GM04503 (cell line): ENCODE measurements at places on chromosomes 3 and 15.

DNA sequence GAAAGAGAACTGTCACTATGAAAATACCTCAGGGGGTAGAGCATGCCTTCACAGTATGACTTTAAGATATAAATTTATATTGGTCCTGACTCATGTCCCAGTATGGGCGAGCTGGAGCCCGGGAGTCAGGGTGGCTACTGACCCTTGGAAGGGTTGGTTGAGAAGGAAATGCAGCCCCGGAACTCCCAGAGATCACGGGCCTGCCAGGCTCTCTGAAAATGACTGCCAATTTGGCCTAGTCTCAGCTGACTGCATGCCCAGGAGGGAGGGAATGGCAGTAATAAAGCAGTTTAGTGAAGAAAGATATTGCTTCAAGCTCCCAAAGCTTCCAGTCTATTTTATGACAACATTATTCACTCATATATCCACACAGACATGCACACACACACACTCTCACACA lies 299.0 kb downstream of the NR2F2 start:
- DNase-seq, result no peak

DNA sequence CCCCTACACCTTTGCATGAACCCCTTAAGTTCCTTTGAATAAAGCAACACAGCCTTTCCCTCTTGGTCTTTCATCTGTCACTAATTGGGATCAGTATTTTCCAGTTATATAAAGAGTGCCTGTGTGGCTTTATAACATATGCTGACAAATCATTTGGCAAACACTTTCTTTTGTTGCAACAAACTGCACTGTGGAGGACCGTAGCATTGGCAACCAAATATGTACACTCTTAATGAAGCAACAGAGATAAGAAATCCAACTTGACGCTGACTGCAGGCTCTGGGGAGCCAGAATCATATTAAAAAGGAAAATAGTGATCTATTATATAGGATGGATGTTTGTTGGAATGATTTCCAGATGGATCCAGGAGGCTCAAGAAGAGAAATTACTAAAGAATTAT lies 120.1 kb upstream of the PRICKLE2 start:
- peak; percentile 90 for DNase-seq

GRCh38 chr15:40926659-40927494 lies 2.3 kb upstream of the DLL4 start:
- DNase-seq, result no peak

DNA sequence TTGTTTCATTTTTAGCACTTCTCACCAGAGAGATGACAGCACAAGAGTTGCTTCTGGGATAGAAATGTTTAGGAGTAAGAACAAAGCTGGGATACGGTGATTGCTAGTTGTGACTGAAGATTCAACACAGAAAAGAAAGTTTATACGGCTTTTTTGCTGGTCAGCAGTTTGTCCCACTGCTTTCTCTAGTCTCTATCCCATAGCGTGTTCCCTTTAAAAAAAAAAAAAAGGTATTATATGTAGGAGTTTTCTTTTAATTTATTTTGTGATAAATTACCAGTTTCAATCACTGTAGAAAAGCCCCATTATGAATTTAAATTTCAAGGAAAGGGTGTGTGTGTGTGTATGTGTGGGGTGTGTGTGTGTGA lies 48.0 kb downstream of the PGPEP1L start:
- no peak for DNase-seq

DNA sequence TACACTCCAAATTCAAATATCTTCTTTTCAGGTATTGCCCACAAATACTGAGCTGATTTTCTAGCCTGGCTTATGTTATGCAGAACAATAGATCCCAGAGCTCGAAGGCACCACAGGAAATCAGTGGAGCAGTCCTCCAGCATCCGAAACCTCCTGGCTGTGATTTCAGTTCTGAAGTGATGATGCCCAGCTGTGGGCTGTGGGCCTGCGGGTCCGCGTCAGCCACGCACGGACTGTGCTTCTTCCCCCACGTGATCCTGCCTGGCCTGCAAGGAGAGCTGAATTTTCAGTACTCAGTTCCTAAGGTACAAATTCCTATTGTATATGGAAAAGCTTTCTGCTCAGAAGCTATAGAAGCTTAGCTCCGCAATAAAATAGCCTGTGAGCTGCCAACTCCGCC lies 96.2 kb downstream of the OCA2 start:
- DNase-seq, result no peak

DNA sequence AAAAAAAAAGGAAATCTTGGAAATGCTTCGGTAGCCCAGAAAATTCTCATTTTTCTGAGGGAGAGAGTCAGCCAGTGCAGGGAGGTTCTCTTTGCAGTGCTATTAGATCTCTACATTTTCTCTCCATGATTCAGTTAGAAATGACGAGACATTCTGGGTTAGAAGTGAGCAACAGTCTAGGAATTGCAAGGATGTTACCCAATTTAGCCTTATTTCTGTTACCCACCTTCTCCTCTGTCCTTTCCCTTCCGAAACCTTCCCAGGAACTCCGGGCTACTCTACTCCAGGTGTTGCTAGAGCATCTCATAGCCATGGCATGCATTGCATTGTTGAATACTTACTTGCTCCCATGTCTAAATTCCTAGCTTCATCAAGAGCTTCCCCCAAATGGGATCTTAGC lies 106.8 kb downstream of the EDEM1 start:
- peak; percentile 21 for DNase-seq

DNA sequence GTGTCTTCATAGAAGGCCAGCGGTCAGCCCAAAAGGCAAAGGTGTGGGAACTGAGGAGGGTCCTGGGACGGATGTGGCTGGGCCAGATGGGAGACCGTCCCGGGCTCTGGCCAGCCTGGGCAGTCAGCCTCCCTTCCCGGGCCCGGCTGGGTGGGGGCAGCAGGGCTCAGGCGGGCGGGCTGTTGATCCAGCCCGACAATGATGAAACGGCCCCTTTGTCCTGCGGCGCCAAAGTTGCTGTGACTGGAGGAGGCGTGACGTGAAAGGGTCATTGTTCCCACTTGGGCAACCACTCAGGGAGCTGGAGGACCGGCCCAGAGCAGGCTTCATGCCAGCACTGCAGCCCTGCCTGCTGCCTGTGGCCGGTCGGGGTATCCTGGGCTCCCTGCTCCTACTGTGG lies 16.5 kb downstream of the DUSP7 start:
- no peak for DNase-seq

- DNase-seq, result no peak
Measured at GRCh38 chr3:38646630-38647029, 2.9 kb downstream of the SCN5A start.

- no peak for DNase-seq
Measured at GRCh38 chr3:181103605-181104004, 114.1 kb upstream of the DNAJC19 start.

- DNase-seq, result no peak
Measured at GRCh38 chr3:108823227-108823626, 641 bp downstream of the TRAT1 start.

GRCh38 chr3:166575161-166575560 lies 737.9 kb upstream of the BCHE start:
- DNase-seq, result no peak

GRCh38 chr3:16841904-16842271 lies 42.9 kb upstream of the PLCL2 start:
- no peak for DNase-seq

DNA sequence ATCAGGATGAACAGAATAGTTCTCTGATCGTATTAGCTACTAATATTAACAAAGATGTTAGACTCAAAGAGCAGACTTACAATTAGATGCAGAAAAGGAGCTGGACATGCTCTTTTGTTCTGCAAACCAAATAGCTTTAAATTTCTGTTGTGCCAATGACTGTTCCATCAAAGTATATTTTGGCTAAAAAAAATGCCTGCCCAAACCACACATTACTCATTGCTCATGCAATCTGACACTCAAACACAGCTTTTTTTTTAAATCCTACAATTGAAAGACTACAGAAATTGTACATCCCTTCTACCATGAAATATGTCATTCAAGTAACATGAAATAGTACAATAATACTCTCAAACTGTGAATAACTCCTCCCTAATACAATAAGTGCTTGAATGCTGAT lies 48.6 kb downstream of the SHOX2 start:
- no peak for DNase-seq

DNA sequence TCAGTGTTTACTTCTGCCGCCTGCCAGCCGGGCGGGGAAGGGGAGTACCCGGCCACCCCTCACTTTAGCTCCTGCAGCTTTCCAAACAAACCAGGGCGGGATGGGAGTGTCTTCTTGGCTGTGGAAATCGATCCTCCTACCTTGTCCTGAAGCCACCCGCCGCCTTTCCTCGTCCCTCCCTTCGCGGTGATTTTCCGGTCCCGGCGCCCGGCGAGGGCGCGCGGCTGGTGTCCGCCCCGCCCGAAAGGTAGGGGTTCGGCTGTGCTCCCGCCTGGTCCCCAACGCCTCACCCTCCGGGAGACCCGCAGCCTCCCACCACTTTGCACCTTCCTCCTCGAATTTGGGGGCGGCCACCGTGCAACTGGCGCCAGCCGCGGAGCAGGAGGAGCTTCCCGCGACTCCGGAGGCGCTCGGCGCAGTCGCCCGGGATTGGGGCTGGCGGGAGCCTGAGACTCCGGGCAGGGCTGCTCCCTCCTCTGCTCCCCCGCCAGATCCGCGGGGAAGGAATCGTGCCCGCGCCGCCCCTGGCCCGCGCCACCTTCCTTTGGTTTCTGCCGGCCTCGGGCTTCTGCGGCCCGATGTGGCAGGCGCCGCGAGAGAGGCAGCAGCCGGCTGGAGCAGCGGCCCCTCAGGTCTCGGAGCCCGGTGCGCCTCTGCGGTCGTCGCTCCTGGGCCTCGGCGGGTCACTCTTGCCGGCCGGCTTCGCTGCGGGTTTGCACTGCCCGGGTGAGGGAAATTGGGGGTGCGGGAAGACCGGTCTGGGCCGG lies 30.7 kb upstream of the ST3GAL6 start:
- no peak for DNase-seq

DNA sequence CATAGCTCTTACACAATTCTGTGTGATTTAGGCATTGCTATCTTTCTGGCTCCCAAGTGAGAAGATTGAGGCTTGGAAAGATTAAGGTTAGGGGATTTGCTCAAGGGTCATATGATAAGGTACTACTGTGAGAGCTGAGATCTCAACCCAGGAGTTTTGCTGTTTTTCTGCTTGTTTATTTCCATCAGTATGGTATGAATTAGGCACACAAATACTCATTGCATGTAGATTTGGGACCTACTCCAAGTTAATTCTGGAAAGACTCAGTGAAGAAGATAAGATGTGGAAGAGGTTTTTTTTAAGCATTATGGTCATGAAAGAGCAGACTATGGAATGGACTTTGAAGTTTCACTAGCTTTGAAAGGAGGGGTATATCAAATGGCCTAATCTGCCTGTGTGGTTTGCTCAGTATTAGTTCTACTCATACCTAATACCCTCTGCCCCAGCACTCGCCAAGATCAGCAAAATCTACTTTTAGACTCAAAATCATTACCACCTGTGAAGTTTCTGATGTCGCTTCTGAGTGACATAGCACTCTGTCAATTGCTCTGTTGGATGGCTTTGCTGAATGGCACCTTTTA lies 12.5 kb downstream of the MBNL1 start:
- DNase-seq, result no peak

GRCh38 chr3:197298945-197299854 lies 788 bp upstream of the DLG1 start:
- no peak for DNase-seq

- no peak for DNase-seq
Measured at GRCh38 chr15:99931703-99932603, 198.7 kb upstream of the LYSMD4 start.

DNA sequence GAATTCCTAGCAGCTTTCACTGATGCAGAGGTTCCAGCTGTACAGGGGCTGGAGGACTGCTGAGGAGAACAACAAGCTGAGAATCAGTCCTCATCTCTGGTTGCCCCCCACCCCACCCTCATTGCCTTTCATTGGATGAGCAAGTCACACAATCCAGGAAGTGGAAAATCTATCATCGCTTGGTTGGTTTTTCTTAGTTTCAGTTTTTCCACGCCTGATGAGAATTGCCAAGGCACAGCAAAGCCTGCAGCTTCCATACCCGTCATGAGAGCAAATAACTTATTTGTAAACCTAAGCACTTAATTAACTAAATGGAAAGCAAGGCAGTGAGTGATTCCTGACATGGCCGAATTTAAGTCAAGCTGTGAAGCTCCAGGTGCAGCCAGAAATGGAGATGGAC lies 21.4 kb upstream of the LIPC start:
- DNase-seq, result no peak

- no peak for DNase-seq
Measured at GRCh38 chr15:51382787-51383186, 41.3 kb downstream of the GLDN start.

- DNase-seq, result no peak
Measured at GRCh38 chr3:140290105-140290504, 355.1 kb downstream of the CLSTN2 start.

DNA sequence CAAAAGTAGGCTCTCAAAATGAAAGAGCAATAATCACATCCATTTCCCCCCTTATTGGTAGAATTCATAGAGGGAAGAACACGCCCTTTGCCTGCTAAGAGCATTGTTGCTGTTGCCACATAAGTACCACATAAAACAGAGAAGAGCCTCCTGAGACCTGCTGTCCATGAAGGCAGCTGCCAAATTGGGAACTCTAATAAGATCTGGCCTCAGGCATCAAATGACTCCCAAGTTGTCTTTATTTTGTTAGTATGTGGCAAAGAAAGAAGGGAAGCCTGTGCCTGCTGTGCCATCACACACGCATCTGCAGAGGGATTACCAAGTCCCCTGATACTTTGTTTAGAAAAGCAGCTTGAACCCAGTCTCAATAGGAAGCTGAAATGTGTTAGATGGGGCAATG lies 23.9 kb downstream of the VGLL3 start:
- no peak for DNase-seq

DNA sequence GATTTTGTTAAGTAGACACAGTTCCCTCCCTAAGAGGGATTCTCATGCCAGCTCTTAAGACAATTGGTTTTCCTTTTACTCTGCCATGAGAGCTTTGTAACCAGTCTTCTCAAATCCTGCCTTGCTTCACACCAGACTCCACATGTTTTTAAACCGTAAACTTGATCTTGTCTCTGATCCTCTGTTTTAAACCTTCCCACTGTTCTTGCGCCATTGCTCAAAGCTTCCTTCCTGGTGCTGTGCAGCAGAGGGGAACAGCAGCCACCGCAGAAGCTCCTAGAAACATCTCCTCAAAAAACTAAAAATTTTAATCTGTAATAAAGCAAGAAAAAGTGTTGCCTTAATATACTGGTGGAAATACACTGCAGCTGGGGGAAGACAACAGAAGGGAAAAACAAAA lies 154.5 kb upstream of the SATB1 start:
- no peak for DNase-seq

- DNase-seq, result peak; percentile 74
Measured at GRCh38 chr3:27686642-27687041, 35.5 kb downstream of the EOMES start.

DNA sequence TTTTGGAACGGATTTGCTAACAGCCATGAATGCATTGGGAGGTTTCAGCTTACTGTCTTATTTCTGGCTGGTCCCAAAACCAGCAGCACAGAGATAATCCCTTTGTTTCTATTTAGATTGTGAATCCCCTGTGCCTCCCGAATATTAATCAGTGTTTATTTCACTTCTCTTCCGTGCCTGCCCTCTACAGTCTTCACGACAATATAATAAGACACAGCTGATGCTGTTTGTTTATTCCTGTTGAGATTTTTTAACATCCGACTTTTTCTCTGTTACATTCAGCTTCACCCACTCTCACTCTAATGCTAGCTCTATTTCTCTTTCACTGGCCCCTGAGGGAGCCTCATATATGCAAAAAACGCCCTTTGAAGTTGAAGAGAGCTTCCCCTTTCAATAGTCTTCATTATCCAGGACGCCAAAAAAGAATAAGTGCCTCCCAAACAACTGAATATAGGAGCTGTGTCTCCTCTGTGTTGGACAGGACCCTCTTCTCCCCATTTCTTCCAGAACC lies 995.3 kb downstream of the ROBO2 start:
- DNase-seq, result no peak
